ENCODE measurements at places on chromosomes 12 and 14.

DNA sequence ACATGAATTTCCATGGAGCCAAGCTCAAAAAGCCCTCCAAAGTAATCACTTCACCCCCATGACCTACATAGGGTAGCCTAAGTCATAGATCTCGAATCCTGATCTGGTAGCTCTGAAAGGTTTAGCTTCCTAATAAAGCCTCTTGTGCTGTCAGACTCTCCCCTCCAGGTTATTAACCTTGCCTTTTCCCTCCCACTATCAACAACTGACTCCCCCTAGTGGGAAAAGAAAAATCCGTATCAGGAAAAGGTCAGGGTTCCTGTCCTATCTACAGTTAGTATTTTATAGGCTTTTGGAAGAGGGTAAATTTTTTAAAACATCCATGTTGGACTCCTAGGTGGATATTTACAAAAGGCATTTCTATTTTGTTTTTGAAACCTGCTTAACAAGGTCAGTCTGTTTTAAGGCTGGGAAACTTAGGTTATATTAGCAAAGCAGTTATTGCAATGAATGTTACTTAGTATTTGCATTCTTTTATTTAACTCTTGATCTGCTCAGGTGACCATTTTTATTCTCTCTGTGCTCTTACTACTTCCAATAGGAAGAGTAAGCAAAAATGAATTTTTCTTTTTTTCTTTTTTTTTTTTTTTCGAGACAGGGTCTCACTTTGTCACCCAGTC, 8.0 kb downstream of the YY1 start:
- peak; percentile 53 for DNase-seq

DNA sequence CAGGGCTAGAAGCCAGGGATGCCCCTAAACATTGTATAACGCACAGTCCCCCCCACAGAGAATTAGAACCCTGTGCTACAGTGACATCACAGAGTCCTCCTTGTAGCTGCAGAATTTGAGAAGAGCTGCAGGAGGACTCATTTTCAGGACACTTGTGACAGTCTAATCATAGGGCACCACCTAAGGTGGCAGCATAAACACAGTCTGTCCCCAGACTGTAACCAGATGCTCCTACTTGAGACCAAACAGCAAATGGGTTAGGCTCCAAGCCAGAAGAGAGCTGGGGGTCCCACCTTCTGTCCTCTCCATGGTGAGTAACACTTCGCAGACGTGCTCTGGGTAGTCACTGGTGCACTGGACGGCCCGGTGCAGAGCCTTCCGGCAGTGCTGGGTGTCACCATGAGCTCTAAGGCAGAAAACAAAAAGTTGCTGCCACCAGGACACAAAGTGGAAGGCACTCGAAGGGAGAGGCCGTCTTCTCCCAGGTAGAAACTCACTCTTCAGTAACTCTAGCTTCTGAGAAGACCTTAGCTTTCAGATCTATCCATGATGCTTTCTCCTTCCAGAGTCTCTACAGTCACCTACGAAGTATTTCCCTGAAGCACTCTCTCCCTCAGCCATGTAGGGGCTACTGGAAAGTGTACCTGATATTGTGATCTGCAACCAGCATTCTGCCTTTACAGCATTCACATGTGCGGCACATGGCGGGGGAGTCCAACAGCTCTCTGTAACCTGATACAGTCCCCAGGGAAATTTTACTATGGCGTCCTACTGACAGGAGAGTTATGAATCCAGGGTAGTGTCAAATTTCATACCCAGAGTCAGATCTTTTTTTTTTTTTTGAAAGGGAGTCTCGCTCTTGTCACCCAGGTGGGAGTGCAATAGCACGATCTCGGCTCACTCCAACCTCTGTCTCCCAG, 17.1 kb downstream of the FICD start:
- DNase-seq = peak; percentile 52

DNA sequence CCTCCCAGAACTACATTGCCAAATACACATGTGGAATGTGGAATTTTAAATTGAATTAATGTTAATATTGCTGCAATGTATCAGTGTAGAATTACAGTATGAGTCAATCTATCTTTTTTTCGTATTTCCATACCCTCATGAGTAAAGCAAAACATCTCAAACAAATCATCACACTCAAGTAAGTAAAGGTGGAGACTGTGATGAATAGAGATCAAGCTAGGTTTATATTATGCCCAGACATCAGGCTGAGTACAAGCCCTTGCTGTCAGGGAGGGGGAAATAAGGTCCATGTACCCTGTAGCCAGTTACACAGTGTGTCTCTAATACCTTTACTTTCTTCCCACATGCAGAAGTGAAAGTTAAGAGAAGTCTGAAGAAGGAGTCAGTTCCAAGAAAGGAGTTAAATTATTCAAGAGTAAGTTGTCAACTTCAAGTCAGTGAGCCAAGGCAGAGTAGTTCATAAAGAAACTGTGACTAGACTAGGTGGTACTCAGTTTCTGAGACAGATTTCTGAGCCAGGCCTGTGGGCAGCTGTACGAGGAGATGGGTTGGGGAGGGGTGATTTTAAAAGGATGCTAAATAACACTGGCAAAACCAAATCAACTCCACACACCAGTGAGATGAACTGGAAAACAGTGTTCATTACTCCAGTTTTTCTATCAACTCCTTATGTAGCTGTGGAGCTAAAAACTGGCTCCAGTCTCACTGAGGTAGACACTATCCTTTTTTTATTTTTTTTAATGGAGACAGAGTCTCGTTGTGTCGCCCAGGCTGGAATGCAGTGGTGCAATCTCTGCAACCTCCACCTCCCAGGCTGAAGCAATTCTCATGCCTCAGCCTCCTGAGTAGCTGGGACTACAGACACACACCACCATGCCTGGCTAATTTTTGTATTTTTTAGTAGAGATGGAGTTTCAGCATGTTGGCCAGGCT, 23.8 kb upstream of the STK38L start:
- no peak for DNase-seq

GRCh38 chr12:4194668-4195067, 78.9 kb upstream of the CCND2 start:
- no peak for DNase-seq

DNA sequence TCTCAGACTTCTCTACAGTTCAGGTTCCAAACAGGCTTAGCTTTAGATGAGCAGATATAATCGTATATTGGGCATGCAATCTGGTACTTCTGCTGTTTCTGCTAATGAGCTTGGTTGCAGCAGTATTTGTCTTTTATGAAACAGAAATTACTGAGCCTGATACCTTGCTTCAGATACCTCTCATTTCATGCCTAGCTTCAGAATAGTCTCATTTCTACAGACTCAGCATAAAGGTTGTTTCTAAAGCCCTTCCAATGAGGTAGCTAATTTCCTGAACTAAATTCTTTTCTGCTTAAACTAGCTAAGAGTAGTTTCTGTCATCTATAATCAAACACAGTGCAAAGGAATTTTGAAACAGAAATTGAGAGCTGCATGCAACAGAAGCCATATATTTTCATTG, 275.0 kb upstream of the KITLG start:
- DNase-seq = no peak

DNA sequence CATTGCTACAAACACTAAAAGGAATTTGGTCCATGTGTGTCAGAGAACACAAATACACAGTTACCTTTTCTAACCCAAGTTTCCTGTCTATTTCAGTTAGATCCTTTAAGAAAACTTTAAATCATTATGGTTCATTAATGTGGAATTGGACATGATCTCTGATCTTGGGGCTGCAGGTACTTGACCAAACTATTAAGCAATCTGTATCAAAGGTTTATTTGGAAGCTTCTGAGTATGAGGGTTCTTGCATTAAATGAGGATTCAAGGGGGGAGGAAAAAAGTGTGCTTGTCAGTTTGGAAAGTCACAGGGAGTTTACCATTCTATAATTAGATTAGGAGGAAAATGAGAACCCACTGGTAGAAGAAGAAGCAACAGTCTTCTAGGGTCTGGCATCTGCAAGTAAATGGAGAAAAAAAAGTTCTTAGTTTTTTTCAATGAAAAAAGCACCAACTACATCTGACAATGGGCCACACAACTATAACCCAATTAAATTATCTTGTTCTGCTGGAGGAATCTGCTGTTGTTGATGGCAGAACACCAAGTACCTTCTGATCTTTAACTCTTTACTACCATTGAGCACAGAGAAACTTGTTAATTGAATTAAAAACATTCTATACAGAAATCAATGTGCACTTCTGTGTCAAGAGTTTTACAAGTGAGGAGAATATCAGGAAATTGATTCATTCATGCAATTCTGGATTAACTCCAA, 17.5 kb downstream of the GTSF1 start:
- no peak for DNase-seq

- DNase-seq = no peak
Measured at GRCh38 chr14:100982762-100983161, 79.2 kb upstream of the RTL1 start.

- DNase-seq = no peak
Measured at GRCh38 chr12:101027200-101027599, 182.8 kb downstream of the SLC5A8 start.

GRCh38 chr14:90177539-90178189, 78.7 kb upstream of the PSMC1 start:
- DNase-seq = no peak

DNA sequence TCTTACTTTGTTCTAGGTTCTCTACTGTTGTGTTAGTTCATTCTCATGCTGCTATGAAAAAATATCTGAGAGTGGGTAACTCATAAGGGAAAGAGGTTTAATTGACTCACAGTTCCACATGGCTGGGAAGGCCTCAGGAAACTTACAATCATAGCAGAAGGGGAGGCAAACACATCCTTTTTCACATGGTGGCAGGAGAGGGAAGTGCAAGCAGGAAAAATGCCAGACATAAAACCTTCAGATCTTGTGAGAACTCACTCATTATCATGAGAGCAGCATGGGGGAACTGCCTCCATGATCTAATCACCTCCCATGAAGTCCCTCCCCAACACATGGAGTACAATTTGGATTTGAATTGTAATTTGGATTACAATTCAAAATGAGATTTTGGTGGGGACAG, 69.6 kb downstream of the MGST1 start:
- DNase-seq = no peak

GRCh38 chr14:89900802-89901201, 53.7 kb downstream of the EFCAB11 start:
- DNase-seq = no peak

DNA sequence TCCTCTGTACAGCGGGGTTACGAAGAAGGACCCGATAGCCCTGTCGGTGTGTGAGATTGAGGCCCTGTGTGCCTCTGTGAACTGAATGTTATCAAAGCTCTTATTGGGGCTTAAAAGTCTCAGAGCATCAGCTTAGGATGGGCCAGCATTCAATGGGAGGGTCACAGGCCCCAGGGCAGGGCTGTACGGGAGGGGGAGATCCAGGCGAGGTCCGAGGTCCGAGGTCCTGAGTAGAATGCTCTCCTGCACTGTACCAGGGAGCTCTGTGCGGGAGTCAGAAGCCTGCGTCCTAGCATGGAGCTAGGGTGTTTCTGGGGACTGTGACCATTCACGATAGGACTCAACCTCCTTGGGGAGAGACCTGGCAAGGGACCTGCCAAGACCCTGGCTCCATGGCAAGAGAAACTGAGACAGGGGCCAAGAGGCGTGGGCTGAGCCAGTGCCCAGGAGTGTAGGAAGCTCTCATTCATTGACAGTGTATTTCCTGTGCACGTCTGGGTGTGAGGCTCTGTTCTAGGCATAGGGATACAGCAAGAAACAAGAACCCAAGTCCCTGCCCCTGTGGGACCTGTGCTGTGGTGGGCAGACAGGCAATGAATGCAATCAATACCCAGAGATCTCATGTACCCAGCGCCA, 12.0 kb upstream of the FAM181A start:
- DNase-seq = no peak

GRCh38 chr12:112973818-112974231, 4.5 kb upstream of the OAS2 start:
- no peak for DNase-seq

DNA sequence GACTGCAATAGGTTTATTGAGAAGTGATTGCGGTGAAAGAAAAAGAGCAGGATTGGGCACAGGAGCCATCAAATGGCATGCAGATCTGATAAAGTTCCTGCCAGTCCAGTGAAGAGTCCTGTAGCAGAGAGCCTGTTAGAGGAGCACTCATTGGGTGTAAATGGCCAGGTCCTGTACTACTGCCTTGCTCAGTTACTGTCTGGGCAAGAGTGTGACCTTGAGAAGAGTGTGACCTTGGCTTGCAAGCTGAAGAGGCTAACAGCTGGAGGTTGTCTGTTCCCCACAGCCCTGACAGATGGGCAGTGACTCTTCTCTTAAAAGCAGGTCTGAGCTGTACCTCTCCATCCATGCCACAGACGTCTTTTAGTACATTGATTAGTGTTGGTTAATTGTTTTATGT, 148.6 kb upstream of the SLC38A2 start:
- DNase-seq = no peak

- DNase-seq = no peak
Measured at GRCh38 chr14:22494486-22495135, 94.4 kb downstream of the DAD1 start.

GRCh38 chr12:66189889-66190288, 875 bp downstream of the IRAK3 start:
- DNase-seq = peak; percentile 45
